ENCODE measurements at places on chromosomes 2 and 18. TPM values are rescaled to one million over a fixed set of nuclear protein-coding genes. Genes with fewer than 3 reads are reported as not detected.

DNA sequence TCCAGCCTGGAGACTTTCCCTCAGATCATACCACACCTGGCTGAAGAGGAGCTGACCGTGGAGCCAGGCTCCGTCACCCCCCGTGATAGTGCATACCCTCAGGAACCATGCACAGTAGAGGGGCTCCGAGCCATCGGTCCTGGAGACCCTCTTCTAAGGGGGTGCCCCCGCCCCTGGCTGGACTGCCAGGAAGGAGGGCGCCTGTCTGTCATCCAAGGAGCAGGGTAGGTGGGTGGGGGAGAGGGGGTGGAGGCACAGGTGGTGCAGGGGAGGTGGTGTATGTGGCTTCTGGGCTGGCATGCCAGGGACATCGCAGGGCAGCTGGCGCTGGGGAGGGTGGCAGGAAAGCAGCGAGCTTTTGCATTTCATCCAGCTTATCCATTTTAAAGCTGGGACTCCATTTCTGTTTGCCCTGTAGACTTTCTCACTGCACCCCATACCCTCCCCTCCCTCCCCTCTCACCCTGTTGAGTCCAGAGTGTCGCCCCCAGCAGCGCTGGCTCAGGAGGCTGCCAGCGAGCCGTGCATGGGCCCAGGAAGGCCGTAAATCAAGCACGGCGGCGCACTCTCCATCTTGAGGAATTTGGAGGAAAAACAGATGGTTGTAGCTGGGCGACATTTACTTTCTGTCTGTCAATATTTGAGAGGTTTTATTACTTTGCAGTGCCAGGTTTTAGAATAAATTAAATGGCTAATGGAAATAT is 56.2 kb upstream of the HS6ST1 start:
- DNase-seq = no peak

- DNase-seq = no peak
Observed at GRCh38 chr2:223052548-223053483, 826 bp downstream of the KCNE4 start.

DNA sequence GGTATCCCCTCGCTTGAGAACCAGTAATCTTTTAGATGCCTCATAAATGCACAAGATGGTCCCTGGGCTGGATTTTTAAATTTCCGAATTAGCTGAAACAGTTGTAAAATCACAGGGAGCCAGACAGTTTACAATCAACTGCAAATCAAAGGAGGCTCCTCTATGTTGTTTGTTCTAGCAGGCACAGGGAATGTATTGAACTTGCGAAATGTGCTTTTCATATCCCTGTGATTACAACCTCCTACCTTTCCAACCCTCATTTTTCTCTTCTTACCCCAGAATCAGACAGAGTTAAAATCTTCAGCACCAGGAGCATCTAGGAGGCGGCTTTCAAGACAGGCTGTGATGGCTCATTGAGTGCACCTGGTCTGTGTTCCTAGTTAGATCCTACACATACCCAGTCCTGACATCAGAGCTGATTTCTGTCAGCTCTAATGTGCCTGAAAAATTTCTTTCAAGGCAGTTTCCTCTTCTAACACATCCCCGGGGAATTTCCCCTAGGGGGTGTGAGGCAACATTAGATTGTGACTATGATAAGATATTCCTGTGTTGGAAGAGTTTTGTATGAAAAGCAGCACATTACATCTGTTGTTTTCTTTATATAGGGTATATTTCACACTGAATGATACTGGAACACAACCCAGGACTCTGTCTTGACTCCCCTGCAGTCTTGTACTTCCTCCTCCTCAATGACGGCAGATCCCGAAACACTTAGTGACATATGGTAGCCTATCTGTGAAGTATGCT is 17.9 kb upstream of the CAVIN2 start:
- no peak for DNase-seq

GRCh38 chr2:49794396-49794795 is 640.1 kb upstream of the FSHR start:
- no peak for DNase-seq

- peak; percentile 82 for DNase-seq
Observed at GRCh38 chr2:144325086-144325485, 194.8 kb downstream of the ZEB2 start.

DNA sequence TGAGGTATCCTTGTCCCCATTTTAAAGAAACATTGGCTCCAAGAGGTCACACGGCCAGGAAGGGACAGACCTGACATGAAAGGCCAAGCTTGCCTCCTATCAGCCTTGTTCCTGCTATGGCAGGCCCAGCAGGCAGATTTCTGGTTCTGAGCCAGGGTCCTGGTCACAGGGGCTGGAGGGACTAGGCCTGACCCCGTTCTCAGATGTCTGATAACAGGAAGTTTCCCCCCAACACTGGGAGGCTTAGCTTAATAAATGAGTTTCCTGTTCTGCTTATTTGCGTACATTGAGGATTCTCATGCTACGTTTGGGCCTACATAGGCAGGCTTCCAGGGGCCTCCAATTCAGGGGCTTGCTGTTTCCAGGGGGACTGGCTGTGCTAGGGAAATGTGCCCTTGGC is 107.8 kb upstream of the LTBP1 start:
- no peak for DNase-seq

DNA sequence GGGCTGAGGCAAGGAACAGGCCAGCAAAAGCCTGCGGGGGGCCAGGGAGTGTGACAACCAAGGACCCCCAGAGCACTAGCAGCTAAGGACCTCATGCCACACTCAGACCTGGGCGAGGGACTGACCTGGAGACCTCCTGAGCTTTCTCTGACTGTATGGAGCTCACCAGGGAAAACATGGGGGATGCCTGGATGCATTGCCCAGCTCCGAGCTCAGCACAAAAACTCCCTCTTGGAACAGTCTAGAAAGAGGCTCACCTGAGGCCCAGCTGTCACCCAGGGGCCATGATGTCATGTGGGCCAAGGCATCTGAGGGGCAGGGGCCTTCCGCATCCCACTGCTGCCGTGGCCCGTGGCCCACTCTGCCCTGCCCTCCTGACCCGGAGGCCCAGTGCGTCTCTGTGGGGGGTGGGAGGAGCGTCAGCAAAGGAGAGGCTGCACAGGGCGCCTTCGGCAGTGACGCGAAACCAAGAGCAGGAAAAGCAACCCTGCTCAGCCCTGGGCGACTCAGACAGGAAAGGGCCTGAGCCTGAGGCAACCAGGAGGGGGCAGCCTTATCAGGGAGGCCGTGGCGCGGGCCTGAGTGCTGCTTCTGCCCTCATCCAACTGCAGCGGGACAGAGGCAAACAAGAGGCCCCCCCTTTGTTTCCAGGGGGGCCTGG is 57.3 kb upstream of the ALPP start:
- DNase-seq = peak; percentile 87

DNA sequence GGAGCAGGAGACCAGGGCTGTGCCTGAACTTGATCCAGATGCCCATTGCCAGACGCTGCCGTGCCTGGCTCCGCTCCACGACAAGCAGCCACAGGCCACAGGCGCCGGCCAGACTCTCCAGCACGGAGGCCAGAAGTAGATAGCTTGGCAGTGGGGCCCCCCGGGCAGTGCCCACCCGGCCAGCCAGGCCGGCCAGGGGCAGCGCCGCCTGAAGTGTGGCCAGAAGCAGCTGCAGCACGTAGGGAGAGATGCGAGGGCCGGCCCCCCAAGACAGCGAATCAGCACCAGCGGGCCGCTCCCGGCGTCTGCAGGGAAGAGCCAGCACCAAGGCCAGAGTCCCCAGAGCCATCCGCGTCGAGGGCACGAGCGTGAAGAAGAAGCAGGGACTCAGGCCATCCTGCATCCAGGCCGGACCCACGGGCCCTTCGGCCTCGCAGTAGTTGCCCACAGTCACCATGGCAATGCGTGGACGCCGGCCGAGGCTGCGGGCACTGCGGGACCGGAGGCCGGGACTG is 484 bp downstream of the ABCB6 start:
- DNase-seq = peak; percentile 50

DNA sequence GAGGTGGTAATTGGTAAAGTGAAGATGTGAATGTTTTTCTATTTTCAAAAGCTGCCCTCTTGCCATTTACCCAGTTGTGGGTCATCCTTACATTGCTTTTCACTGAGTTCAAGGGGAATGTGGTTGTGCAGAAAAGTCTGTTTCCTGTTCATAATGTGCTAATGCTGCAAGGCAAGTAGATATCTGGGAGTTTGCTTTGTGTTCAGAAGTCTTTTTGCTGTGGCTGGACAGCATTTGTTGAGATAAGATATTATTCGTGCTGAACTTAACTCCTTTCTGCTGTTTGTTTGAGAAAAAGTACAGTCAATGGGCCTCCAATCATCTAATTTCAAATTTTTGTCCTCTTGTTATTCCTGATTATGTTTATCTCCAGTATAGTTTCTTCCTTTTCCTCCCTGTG is 263.2 kb downstream of the LTBP1 start:
- no peak for DNase-seq

The ACMSD gene
- not detected for total RNA-seq

DNA sequence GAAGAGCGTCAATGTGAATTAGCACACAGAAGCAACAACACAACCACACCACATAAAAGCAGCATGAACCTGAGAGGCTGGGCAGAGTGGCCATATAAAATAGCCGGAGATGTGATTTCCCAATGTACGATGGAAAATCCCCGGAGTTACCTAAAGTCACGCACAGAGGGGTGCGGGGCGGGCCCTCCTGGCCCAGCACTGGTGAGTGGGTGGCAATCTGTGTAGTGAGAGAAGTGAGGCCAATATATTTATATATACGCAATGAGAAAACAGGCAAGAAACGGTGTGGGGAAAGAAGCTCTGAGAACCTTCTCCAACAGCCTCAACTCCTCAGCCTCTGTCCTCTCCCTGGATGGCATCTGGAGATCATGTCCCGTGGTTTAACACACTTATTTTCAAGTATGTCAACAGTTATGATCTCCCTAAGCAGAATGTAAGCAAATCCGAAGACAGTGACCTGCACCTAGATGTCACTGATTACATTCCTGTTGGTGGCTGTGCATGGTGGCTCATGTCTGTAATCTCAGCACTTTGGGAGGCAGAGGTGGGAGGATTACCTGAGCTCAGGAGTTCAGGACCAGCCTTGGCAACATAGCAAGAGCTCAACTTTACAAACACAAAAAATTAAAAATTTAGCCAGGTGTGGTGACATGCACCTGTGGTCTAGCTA is 41.6 kb downstream of the CRACDL start:
- no peak for DNase-seq

The CD226 gene
- total RNA-seq = 52.2 TPM

GRCh38 chr2:234254783-234255521 is 204.4 kb downstream of the SPP2 start:
- DNase-seq = no peak

GRCh38 chr2:207490441-207490840 is 39.3 kb upstream of the CREB1 start:
- DNase-seq = no peak

The SCN2A gene
- total RNA-seq = 0.05 TPM

DNA sequence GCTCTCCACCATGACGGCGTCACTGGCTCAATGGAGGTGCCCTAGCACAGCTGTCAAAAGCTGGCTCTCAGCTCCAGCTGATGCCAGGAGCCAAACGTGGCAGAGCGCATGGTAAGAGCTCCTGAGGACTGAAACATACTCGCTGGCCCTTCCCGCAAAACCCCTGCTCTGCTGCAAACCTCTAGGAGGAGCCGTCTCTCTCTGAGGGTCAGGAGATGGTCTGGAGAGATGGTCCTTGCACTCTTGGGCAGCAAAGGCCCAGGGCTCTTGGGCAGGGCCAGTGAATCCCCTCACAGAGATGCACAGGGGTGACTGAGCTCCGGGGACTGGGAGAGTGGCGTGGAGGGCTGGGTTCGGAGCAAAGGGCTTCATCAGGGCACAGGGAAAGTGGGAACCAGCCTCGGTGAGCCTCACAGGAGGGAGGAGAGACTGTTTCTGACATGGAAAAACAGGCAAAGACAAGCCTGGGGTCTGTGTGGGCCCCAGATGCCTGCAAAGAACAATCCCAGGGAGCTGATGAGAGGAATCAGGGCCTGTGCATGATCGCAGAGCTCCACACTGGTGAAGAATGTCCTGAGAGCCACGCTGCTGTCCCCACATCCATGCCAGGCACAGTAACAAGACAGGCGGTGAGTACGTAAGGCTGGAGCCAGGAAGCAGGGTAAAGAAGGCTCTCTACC is 17.2 kb downstream of the SNORC start:
- no peak for DNase-seq

The CSRNP3 gene
- not detected for total RNA-seq

DNA sequence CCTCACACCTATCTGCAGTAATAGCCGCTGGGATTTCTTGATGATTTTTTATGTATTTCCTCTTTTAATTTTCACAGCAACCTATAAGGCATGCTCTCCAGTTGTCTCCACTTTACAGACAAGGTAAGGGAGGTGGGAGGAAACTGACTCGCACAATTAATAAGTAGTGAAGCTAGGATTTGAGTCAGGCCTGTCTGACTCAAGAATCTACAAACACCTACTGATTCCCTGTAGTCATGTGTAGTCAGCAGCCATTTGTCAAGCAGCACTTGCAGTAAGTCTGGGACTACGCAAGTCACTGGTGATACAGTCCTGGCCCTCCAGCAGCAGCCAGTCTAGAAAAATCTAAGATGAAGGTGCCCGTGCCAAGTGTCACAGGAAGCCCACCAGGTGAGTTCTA is 193.6 kb upstream of the PKDCC start:
- no peak for DNase-seq

- no peak for DNase-seq
Observed at GRCh38 chr18:36183987-36184386, 3.3 kb upstream of the MOCOS start.

DNA sequence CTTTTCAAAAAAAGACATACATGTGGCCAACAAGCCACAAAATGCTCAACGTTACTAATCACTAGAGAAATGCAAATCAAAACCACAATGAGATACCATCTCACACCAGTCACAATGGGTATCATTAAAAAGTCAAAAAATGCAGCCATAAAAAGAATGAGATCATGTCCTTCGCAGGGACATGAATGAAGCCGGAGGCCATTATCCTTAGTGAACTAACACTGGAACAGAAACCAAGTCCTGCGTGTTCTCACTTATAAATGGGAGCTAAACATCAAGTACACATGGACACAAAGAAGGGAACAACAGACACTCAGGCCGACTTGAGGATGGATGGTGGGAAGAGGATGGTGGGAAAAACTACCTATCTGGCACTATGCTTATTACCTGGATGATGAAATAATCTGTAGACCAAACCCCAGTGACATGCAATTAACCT is 17.8 kb upstream of the ATL2 start:
- no peak for DNase-seq

The ITGAV gene
- 5.6 TPM for total RNA-seq

The GCC2 gene
- total RNA-seq = 41.4 TPM

- no peak for DNase-seq
Observed at GRCh38 chr2:102396012-102396411, 26.9 kb upstream of the IL18RAP start.

DNA sequence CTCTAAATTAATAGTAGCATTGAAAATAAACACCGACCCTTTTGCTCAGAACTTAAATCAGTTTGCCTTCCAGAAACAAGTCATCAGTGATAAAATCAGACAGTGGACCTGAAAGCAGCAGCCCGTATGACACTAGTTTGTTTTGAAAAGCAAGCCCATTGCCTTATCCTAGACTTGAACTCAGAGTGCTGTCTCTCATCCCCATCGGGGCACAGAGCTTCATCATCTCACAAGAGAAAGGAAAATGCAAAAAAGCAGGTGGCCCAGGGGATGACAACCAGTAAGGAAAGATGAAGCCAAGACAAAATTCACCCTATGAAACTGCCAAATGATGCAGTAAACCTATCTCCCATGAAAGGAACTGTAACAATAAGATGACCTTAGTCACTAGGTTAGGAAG is 71.2 kb downstream of the CERKL start:
- no peak for DNase-seq

The GPR45 gene
- total RNA-seq = not detected

The PDCD1 gene
- total RNA-seq = 2.5 TPM

Measured in activated CD8-positive, alpha-beta T cell treated with anti-CD3 and anti-CD28 coated beads, Interleukin-2, amount 10 ng/mL, durations not matched to agents 7 days and 5 days (primary cell).